ENCODE measurements at places on chromosomes 16 and 17.
A peak's percentile ranks its signal among the peaks of the same experiment; 100 is the strongest.

DNA sequence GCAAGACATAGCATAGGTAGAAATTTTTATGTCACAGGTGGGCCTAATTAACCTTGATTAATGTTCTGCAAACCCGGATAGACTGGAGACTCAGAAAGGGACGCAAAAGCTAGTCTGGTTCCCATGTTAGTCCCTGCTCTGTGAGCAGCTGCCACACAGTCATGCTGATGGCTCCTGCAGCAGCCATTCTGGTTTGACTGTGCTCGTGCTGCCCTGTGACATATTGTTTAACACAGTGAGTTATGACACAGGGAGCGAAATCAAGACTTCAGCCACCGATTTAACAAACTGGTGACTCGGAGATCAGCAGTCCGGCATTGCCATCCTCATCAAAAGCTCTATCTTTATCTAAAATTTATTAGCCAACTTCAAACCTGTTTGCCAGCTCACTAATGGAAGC, 169.8 kb downstream of the WWOX start:
- no peak for DNase-seq

DNA sequence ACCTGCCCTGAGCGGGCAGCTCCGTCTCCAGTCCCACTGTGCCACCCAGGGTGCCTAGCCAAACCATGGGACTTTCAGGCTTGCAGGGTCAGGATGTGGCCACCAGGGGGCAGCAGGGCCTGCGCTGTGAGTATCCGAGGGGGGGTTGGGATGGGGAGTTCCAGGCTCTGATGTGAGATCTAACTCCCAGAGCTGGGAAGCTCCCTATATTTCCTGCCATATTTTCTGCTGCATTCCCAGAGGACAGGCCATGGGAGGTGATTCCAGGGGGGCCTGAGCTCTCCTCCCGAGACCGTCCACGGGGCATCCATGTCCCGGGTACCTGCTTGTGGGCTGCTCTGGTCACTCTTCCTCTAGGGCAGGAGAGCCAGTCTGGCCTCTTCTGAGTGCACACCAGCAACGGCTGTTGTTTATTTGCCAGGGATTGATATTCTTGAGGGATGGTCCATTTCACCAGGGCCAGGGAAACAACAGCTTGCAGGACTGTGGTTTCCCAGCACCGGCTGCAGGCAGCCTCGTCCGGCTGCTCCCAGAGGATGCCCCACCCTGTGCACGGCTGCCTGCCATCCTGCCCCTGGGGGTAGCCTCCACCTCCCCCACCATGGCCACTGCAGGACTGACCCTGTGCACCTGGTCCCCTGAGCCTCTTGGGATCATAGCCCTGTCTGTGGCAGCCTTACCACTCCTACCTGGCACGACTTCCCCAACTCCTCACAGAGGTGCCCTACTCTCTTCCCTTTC, 1.2 kb downstream of the GPR142 start:
- no peak for DNase-seq

DNA sequence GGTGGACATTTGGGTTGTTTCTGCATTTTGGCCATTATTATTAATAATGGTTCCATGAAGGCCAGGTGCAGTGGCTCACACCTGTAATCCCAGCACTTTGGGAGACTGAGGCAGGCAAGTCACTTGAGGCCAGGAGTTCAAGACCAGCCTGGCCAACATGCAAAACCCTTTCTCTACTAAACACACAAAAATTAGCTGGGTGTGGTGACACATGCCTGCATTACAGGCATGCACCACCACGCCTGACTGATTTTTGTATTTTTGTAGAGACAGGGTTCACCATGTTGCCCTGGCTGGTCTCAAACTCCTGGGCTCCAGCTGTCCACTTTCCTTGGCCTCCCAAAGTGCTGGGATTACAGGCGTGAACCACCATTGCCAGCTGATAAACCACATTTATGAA, 58.5 kb downstream of the TNFRSF13B start:
- no peak for DNase-seq

DNA sequence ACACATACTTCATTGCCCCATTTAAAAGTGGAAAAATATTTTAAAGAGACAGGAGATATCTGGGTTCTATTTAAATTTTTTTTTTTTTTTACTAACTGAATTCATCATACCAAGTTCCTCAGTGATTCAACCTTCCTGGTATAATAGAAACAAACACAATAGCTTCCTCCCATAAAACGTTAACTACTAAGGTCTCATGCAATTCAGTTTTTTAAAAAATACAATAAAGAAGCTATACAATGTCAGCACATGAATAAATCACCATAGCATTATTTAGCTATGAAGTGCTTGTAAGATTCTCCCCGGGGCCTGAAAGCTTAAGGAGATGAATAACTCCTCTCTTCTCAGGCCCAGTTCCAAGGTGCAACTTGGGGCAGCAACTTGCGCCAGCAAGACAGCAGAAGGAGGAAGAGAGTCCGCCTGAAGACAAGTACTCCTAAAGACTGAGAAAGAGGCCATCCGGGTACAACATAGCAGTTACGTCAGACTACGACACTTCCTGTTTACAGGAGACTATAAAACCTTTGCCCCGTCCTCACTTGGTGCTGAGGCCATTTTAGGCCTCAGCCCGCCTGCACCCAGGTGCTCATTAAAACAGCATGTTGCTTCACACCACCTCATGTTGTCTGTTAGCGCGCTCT, 81.5 kb downstream of the MYO1D start:
- no peak for DNase-seq

GRCh38 chr17:38687286-38687685, 12.5 kb upstream of the EPOP start:
- no peak for DNase-seq

GRCh38 chr16:54093281-54093680, 193.3 kb downstream of the IRX3 start:
- DNase-seq: no peak

- no peak for DNase-seq
These were observed 961 bp downstream of the FGF11 start for GRCh38 chr17:7440113-7440833.

DNA sequence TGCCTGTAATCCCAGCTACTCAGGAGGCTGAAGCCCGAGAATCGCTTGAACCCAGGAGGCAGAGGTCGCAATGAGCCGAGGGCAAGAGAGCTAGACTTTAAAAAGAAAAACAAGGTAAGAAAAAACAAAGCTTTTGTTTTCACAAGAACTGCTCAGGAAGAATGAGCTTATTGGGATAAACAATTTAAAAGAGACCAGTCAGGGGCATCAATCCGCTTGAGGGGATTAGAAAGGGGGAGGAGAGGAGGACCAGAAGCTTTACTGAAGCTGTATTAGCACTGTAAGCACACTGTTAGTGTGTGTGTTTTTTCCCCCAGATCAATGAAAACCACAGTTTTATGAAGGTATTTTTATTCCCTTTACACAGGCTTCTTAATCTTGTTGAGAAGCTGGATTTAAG, 8.8 kb downstream of the TMEM170A start:
- DNase-seq: no peak

DNA sequence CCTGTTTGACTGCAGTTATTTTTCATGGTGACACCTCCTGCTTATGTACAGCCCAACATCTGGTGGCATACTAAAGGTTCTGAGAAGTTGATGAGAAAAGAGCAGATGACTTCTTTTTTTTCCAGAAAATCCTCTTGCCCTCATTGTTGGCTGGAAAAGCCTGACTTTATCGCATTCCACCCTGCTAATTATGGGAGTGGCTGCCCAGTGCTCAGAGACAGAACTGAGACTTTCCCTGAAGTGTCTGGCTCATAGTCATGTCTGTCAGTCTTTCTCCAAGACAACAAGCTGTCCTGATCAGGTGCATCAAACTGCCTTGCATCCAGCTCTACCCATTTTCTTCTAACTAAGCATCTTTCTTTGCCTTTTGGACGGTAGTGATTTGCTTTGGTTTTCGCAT, 355.2 kb downstream of the CPPED1 start:
- no peak for DNase-seq

GRCh38 chr16:12573300-12573699, 230.4 kb downstream of the CPPED1 start:
- DNase-seq: no peak

DNA sequence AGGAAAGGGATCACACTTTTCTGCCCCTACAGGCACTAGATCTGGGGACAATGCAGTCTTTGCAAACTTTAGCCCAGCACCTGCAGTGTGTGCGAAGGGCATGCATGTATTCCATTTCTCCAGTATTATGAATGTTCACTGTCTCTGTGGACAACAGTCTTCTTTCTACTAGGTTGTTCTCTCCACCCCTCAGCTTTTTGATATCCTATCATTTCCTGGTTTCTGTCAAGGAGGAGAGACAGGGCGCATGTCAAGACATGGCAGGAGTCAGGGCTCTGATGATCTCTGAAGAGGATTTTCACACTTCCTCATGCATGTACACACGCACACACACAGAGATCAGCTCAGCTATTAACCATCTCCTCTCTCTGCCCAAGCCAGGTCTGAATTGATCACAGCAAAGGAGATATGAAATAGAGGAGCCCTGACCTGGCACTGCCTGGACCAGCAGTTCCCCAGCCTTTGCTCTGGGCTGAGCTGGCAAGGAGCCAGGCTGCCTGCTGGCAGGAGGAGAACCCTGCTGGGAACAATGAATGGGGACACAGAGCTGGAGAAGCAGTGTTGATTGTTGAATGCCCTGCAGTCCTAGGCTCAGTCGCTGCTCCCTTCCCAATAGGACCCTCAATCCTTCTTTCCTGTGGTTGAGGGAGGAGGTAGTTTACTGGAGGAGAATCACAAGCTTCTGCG, 2.6 kb downstream of the GPR179 start:
- DNase-seq: no peak

GRCh38 chr16:28845293-28845692, 855 bp downstream of the TUFM start:
- DNase-seq: peak; percentile 56

DNA sequence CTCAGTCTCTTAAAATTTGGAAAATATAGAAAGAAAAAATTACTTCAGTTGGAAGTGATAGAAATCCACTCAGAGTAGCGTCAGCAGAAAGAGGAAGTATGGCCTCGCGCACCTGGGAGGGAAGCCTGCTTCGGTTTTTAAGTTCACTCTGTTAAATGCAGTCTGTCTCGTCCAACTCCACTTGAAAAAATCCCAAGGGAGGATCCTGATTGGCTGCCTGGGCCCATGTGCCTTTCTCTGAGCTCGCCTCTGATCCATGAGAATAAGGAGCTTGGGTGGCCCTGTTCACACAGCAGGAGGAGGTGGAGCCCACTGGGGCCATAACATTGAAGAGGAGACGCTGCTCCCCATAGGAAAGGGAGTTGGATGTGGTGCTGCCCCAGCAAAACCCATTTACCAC, 40.7 kb downstream of the DNAJA2 start:
- peak; percentile 18 for DNase-seq

DNA sequence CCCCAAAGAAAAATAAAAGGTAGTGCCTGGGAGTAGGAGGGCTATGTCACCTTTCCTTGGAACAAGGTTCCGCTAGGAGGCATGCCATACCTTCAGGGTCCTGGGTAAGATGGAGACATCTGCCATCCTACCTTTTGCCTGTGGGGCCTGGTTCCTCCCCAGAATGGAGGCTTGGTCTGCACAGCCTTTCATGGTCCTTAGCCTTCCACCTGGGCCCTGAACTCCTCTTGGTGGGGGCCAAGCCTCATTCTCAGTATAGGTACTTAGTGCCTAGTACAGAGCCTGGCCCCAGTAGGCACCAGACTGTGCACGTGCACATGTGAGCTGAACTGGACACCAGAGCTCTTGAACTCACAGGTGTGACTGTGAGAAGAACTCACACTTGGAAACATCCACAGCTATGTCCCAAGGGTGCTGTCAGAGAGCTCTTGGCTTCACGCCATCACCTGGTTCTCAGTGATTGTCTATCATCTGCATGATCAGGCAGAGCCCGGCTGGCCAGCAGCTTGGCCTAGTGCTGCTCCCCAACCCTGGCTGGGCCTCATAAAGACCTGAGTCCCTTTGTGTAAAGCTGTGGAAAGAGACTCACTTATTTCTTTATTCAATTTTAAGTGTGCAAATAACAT, 143.2 kb downstream of the SOCS1 start:
- no peak for DNase-seq

- DNase-seq: no peak
These were observed 73.2 kb upstream of the C16orf82 start for GRCh38 chr16:26993511-26993910.

GRCh38 chr17:4592240-4593005, 8.1 kb downstream of the SMTNL2 start:
- DNase-seq: no peak

- DNase-seq: no peak
These were observed 104.5 kb downstream of the CRLF3 start for GRCh38 chr17:30720013-30720471.

- DNase-seq: no peak
These were observed 47.2 kb downstream of the HOXB1 start for GRCh38 chr17:48483471-48484131.

DNA sequence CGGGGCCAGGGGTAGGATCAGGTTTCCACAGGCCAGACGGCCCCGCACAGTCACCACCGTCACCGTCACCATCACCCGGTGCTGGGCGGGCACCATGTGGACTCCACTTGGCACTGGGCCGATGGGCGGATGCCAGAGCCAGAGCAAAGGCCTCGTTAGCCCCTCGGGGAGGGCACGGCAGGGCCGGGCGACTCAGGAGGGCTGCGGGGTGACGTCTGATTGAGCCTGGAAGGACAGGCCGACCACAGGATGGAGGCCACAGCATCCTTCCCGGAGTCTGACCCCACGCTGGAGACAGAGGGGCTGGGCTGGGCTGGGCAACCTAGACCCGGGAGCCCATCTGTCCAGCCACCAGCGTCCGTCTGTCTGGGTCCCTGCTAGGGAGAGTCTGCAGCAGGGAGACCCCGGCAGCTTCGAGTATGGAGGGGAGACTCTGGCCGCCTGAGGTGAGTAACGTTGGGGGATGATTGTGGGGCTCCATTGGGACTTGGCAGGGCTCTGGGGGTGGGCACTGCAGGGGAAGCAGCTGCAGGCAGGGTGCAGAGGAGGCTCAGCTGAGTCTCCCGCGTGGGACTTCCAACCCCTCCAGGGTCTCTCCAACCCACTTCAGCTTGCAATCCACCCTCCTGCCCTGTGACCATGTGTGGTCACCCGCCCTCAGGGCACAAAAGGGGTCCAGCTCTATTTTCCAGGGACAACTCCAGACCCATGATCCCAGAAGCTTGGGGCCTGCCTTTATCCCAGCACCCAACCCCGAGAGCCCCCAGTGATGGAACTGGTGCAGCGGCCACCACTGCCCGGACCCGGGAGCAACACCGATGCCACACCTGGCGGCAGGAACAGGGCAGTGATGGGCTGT, 22.6 kb downstream of the SLC25A10 start:
- DNase-seq: no peak

DNA sequence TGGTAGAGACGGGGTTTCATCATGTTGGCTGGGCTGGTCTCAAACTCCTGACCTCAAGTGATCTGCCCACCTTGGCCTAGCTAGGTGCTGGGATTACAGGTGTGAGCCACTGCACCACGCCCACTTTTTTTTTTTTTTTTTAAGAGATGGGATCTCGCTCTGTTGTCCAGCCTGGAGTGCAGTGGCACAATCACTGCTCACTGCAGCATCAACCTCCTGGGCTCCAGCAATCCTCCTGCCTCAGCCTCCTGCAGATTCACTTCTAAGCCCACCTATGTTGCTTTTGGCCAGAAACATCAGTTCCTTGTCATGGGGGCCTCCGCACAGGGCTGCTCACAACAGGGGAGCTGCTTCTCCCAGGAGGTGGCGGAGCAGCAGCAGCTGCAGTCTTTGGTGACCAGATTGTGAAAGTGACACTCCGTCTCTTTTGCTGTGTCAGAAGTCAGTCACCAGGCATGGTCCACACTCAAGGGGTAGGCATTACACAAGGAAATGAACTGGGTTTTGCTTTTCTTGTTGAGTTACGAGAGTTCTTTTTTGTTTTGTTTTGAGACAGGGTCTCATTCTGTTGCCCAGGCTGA, 4.5 kb upstream of the NME4 start:
- DNase-seq: no peak

- no peak for DNase-seq
These were observed 40.8 kb downstream of the LDHD start for GRCh38 chr16:75075688-75076268.
